ENCODE measurements at places on chromosomes 2 and 18. TPM values are rescaled to one million over a fixed set of nuclear protein-coding genes. Genes with fewer than 3 reads are reported as not detected.

The VIL1 gene
- not detected for total RNA-seq

The ATP6V1B1 gene
- total RNA-seq, result not detected

The CHRNA1 gene
- total RNA-seq, result 0.90 TPM

The FLACC1 gene
- 0.56 TPM for total RNA-seq

The ALPP gene
- not detected for total RNA-seq

The SPATA3 gene
- total RNA-seq, result not detected

The TFPI gene
- 93.9 TPM for total RNA-seq

The ANXA4 gene
- 25.8 TPM for total RNA-seq

The CDH20 gene
- total RNA-seq, result not detected

The TMEM200C gene
- 1.7 TPM for total RNA-seq

The UGT1A10 gene
- not detected for total RNA-seq

The KANSL1L gene
- 8.1 TPM for total RNA-seq

The CAVIN2 gene
- total RNA-seq, result 11.5 TPM

The ANKRD29 gene
- total RNA-seq, result 0.18 TPM

The SNORC gene
- 0.28 TPM for total RNA-seq

The MRPL19 gene
- 48.0 TPM for total RNA-seq

The BMP10 gene
- not detected for total RNA-seq

The ALK gene
- not detected for total RNA-seq
